ENCODE measurements at places on chromosomes 7 and 10. TPM values are rescaled to one million over a fixed set of nuclear protein-coding genes. Genes with fewer than 3 reads are reported as not detected.

DNA sequence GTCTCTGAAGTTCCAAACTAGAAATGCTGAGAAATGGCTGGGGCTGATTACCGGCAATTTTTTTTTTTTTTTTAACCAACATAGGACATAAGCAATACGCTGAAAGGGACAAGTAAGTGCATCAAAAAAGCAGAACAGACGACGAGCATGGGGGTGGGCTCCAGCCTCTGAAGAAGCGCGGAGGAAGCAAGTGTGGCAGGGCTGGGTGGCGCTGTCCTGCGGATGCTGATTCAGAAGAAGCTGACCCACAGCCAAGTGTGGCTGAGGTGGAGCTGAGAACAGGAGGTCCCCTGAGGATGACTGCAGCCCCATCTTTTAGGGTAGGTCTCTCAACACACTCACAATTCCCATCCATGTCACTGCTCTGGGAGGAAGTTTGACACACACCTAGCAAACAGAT is 65.6 kb downstream of the CTBP2 start:
- peaks cover 23% of the 10 kb centered on the region for H3K4me1 ChIP-seq
- H3K27me3 ChIP-seq, result no peaks in the 10 kb centered on the region
- DNase-seq, result no peak
- H3K4me3 ChIP-seq, result no peak overlapping the region
- no peak overlapping the region for H3K27ac ChIP-seq

The TACC2 gene
- 16.5 TPM for total RNA-seq

DNA sequence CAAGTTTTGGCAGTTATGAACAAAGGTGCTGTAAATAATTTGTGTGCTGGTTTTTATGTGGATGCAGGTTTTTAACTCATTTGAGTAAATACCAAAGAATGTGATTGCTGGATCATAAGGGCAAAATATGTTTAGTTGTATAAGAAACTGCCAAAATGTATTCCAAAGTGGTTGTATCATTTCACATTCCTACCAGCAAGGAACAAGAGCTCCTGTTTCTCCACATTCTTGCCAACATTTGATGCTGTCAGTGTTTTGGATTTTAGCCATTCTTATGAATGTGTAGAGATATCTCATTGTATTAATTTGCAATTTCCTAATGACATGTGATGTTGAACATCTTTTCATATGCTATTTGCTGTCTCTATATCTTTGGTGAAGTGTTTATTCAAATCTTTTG is 207.3 kb upstream of the LRGUK start:
- H3K27ac ChIP-seq, result no peak overlapping the region
- no peak overlapping the region for H3K4me3 ChIP-seq
- peak; percentile 11 for DNase-seq
- no peaks in the 10 kb centered on the region for H3K4me1 ChIP-seq
- H3K27me3 ChIP-seq, result no peaks in the 10 kb centered on the region
- no peaks in the 10 kb centered on the region for H3K36me3 ChIP-seq

DNA sequence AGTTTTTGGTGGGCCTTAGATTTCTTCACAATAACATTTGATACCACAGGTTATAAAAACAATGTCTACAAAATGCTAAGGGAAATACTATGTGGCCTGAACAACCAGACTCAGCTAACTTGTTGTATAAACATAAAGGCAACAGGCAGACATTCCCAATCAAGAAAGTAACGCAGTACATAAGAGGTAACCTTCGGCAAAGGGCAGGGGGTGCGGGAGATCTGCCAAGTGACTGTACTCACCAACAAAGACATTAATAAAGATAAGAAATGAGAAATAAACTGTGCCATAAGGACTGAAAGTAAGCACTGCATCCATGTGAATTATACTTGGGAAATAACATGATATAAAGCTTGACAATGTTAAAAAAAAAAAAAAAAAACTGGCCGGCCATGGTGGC is 15.4 kb downstream of the NSUN6 start:
- no peaks in the 10 kb centered on the region for H3K4me1 ChIP-seq
- no peaks in the 10 kb centered on the region for H3K27me3 ChIP-seq
- no peak for DNase-seq
- no peak overlapping the region for H3K27ac ChIP-seq
- no peak overlapping the region for H3K4me3 ChIP-seq
- H3K36me3 ChIP-seq, result no peaks in the 10 kb centered on the region

- no peaks in the 10 kb centered on the region for H3K36me3 ChIP-seq
- H3K4me1 ChIP-seq, result no peaks in the 10 kb centered on the region
- no peak for DNase-seq
- H3K27ac ChIP-seq, result no peak overlapping the region
- H3K27me3 ChIP-seq, result no peaks in the 10 kb centered on the region
These were observed 199.4 kb upstream of the TCF7L2 start for GRCh38 chr10:112750427-112751167.

All from astrocyte (in vitro differentiated cells and primary cell).